ENCODE measurements at places on chromosomes 1 and 21.

GRCh38 chr1:193589597-193590040 lies 403.2 kb upstream of the B3GALT2 start:
- DNase-seq = no peak

DNA sequence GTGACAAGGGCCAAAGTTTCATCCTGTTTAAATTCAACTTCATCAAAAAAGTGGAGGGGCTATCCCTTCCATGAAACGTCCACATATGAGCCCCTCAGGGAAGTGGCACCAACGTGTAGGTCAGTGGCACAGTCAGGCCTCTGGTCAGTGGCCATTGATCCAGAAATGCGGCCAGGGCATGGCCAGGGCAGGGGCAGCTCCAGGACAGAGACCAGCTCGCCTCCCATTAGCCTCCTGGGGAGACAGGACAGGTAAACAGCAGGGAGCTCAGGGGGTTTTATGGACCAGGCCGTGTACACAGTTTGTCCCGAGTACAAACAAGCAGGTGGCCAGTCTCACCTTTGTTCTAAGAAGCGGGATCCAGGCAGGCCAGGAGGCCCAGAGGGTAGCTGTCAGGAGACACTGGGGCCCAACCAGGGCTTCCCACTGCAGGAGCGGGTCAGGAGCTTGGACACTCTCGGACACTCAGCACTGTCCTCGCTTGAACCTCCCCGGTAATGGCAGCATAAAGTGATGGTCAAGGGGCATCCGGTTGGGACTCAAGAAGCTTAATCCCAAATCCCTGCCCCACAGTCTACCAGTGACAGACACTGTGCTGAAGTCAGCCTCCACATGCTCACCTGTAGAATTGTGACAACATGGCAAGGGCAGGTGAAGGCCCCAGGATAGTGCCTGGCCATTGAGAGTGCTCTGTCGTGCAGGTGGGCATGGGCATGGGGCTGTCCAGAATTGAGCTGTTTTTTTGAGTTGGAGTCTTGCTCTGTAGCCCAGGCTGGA lies 144.1 kb upstream of the ERRFI1 start:
- DNase-seq = no peak

GRCh38 chr1:157542676-157543075 lies 9.6 kb downstream of the FCRL5 start:
- DNase-seq = no peak

DNA sequence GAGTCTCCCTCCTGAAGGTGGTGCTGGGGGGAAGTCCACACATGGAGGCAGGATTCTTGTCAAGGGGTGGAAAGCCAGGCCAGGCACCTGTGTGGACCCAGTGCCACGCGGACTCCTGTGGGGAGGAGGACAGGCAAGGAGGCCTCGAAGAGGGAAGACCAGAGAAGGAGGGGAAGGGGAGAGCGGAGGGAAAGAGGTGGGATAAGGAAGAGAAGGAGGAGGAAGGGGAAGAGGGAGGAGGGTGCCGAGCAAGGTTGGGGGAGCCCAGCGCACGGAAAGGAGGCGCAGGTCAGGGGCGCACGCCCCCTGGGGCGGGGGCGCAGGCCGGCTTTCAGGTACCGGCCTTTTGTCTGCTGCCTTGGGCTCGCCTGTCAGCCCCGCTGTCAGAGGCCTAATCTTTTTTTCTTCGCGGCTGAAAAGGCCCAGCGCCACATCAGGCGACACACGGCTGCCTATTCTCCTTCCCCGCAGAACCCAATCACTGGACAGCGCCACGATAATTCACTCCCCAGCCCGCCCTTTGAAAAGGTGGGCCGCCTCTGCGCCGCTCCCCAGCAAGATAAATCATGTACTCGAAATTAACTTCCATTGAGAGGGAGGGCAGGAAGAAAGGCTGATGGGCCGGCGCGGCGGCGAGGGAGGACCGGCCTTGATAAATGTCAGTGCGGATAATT lies 42.5 kb downstream of the PRDM16 start:
- DNase-seq = no peak

DNA sequence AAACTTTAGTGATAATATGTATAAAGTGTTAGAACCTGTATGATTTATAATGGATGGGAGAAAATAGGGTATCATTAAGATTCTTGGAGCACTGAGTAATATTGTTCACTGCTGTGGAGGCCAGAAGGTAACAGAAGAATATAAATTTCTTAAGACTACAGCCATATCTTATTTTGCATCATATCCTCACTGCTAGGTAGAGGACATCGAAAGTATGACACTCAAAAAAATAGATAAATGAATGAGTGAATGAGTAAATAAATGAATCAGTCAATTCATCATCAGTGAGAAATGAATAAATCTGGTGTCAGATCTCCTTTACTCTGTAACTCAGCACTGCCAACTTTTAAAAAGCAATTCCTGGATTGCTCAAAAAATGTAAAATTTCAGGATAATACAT lies 33.2 kb downstream of the RGS13 start:
- DNase-seq = no peak

- no peak for DNase-seq
These were observed 32.1 kb upstream of the NEK7 start for GRCh38 chr1:198124673-198125072.

DNA sequence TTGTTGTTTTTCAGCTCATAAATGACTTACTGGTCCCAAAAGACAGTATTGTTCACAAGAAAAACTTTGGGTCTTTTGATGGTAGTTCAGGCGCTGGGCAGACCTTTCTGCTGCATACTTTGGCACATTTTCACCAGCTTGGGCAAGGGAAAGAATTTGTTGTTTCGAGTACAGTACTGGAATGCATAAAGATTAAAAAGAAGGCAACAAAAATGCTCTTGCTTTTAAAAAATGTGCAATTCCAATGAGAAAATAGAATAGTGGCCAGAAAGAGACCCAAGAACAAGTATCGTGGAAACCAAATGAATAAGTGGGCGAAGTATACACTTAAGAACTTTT lies 56.0 kb downstream of the CLIC6 start:
- no peak for DNase-seq

- DNase-seq = no peak
These were observed 5.7 kb upstream of the FAM43B start for GRCh38 chr1:20546637-20547036.

DNA sequence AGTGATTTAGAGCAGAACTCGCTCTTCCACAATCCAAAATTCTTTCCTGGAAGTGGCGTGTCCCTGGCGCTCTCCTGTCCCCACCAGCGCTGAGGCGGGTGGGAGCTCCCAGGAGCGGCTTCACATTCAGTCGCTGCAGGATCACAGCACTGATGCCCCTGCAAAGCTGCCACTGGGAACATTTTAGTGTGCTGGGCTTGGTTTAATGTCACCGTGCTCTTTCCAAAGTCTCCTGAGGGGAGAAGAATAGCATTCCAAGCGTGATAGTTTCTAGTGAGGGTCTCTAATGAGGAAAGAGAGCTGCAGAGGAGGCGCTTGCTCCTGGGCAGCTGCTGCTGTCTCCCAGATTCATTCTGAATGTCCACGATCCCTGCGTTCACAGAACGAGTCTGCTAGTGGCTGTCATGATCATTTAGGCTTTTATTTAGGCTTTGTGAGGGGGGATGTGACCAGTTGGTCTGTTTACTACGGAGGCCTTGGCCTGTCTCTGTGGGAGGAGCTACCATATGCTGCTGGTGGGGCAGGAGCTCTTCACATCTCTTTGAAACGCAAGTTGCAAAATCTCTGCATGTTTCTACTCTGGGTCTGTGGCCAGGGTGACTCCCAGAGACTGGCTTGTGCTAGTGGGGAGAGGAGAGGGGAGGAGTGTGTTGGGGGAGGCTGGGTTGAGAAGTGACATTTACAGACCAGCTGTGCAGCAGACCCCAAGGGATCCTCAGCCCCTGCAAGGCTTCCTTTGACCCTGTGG lies 23.4 kb downstream of the OLFML3 start:
- no peak for DNase-seq

DNA sequence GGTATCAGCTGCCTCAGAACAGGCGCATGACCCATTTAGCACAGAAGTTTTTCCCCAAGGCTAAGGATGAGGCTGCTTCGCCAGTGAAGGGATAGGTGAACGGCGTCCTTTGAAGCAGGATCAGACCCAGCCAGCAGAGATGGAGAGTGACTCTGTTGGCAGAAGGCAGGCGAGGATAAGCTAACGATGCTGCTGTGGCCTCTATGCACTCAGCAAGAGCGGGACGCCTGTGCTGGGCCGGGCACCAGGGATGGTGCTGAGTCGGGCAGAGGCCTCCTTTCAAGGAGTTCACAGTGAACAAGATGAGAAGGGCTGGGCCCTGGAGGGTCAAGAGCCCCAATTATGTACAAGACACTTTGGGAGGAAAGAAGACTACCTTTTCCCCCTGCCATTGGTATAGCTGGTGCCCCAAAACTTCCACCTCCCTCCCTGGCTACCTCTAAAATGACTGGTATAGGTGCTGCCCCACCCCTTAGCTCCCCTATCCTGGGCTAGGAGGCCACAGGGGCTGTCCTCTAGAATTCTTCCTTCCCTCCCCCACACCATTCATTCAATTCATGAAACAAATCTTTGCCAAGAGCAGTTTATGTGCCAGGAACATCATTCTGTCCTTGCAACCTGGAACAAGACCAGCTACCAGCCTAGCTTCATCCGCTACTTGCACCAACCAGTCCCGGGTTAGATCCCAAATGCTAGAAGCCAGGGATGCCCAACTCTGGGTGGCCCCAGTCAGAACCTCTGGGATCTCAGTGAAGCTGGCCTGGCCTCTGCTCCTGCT lies 7.5 kb downstream of the XKR8 start:
- DNase-seq = no peak

GRCh38 chr1:219837274-219837993 lies 90.9 kb downstream of the SLC30A10 start:
- DNase-seq = no peak

DNA sequence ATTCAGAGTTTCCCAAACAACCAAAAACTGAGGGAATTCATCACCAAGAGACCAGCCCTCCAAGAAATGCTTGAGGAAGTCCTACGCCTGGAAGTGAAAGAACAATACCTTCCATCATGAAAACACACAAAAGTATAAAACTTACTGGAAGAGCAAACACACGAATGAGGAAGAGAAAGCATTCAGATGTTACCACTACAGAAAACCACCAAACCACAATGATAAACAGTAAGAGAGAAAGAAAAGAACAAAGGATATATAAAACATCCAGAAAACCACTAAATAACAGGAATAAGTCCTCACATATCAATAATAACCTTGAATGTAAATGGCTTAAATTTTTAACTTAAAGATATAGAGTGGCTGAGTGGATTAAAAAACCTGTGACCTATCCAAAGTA lies 58.5 kb upstream of the BCL10 start:
- no peak for DNase-seq

DNA sequence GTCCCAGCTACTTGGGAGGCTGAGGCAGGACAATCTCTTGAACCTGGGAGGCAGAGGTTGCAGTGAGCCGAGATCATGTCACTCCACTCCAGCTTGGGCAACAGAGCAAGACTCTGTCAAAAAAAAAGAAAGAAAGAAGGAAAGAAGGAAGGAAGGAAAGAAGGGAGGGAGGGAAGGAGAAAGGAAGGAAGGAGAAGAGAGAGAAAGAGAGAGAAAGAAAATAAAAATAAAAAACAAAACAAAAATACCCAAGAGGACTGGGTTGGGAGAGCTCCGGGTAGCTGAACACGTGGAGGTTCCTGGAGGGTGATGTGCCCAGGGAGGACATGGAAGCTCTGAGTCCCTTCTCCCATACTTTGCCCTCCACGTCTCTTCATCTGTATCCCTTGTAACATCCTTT lies 45.7 kb upstream of the CITED4 start:
- no peak for DNase-seq

DNA sequence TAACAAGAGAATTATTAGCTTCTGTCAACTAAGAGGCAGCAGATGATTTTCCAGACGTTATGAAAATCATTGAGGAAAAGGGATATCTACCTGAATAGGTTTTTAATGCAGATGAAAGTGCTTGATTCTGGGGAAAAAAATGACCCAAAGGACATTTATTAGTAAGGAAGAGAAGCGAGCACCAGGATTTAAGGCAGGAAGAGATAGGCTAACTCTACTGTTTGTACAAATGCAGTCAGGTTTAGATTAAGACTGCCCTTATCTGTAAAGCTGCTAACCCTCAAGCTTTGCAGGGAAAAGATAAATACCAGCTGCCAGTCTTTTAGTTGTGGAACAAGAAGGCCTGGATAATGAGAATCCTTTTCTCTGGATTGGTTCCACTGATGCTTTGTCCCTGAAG lies 33.0 kb upstream of the LRIG2 start:
- no peak for DNase-seq

- DNase-seq = no peak
These were observed 52.9 kb downstream of the SUCO start for GRCh38 chr1:172585861-172586260.

DNA sequence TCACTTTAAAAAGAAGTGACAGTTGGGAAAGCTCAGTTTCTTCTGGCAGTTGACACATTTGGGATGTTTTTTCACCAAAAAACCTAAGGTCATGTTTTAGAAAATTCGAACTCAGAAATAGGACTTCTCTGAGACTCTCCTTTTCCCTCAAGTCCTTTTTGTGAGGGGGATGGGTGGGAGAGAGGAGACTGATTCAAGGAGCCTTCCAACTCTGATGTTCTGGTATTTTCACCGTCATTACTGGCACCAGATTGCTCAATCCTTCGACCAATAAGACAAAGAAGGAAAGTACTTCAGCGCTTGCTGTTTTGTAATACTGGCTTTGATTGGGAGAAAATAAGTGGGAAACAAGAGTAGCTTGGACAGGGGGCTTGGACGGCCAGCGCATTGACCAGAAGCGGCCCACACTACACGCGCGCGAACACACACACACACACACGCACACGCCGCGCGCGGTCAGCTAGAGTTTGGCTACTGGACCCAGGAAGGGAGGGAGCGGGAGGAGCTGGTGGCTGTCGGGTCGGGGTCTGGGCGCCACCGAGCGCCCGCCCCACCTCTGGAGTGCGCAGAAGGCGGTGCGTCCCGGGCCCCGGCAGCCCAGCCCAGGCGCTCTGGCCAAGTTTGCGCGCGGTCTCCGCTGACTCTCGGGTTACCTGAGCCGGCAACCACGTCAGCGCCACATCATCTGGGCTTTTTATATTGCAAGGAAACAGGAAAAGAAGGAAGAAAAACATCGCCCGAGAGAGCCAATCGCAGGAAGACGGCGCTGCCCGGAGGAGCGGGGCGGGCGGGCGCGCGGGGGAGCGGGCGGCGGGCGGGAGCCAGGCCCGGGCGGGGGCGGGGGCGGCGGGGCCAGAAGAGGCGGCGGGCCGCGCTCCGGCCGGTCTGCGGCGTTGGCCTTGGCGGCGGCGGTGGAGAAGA lies at the start of gene KCNK1:
TSS of gene KCNK1 (plus strand) at position 855 of the 921 bp plus-strand sequence. CDS start at position 921, 66 bp downstream.
- no peak for DNase-seq

DNA sequence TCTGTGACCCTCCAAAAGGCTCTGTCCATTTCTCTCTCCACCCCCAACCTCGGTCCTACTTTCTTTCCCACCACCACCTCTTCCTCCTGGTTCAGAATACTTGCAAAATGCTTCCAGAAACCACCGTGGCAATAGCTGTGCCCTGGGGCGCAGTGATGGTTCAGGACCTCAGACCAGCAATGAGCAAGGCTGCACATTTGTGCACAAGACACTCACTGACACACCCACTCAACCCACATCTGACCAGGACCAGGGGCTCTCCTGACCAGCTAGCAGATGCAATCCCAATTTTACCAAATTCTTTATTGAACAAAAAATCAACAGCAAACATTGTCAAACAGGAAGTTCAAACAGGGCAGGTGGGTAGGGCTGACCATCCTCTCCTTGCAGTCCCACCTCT lies 25.7 kb downstream of the SPOCD1 start:
- DNase-seq = no peak

- DNase-seq = no peak
These were observed 33.1 kb upstream of the C1orf146 start for GRCh38 chr1:92184632-92185031.

GRCh38 chr1:203088441-203088840 lies 2.6 kb upstream of the MYOG start:
- DNase-seq = no peak

GRCh38 chr1:1563688-1564087 lies 11.0 kb downstream of the SSU72 start:
- no peak for DNase-seq

Data from T-helper 22 cell (primary cell).